ENCODE measurements at places on chromosomes 11 and 22.

DNA sequence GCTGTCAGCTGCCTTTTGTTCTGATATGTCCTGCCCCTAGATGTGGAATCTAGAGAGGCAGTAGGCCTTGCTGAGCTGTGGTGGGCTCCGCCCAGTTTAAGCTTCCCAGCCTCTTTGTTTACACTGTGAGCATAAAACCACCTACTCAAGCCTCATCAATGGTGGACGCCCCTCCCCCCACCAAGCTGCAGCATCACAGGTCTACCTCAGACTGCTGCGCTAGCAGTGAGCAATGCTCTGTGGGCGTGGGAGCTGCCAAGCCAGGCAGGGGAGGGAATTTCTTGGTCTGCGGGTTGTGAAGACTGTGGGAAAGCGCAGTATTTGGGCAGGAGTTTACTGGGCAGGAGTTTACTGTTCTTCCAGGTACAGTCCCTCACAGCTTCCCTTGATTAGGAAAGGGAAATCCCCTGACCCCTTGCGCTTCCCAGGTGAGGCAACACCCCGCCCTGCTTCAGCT is 98.5 kb downstream of the SMCO4 start:
- no peak for DNase-seq

DNA sequence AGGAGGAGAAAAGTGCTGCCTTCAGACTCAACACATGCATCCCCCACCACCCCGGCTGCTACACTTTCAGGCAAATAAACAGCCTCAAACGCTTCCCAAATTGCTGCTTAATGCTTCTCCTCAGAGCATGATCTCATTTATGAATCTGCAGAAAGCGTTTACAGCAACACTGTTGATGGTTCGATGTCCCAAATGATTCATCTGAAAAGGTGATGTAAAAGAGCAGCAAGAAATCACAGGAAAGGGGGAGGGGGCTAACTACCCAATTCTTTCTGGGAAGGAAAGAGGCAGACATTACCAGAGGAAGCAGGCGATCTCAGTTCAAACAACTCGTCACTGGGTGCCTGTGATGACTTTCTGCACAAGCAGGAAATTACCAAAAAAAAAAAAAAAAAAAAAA is 119.6 kb downstream of the TENM4 start:
- DNase-seq, result no peak

- no peak for DNase-seq
Measured at GRCh38 chr11:75380716-75381420, 18.4 kb upstream of the RPS3 start.

- DNase-seq, result no peak
Measured at GRCh38 chr11:134850566-134850965, 438.5 kb upstream of the B3GAT1 start.

DNA sequence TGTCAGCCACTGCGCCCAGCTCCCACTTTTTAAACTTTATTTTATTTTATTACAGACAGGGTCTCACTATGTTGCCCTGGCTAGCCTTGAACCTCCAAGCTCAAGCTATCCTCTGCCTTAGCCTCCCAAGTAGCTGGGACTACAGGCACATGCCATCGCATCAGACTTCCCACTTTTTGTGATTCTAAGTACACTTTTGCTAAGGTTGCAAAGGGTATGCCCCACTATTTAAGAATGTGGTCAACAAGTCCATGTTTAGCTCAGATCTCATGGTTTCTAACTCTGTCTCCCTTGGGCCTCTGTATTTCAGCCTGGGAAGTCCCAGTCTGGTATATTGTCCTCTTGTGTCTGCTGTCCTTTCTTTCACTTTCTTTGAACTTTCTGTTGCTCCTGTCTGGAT is 35.3 kb downstream of the EXPH5 start:
- no peak for DNase-seq

DNA sequence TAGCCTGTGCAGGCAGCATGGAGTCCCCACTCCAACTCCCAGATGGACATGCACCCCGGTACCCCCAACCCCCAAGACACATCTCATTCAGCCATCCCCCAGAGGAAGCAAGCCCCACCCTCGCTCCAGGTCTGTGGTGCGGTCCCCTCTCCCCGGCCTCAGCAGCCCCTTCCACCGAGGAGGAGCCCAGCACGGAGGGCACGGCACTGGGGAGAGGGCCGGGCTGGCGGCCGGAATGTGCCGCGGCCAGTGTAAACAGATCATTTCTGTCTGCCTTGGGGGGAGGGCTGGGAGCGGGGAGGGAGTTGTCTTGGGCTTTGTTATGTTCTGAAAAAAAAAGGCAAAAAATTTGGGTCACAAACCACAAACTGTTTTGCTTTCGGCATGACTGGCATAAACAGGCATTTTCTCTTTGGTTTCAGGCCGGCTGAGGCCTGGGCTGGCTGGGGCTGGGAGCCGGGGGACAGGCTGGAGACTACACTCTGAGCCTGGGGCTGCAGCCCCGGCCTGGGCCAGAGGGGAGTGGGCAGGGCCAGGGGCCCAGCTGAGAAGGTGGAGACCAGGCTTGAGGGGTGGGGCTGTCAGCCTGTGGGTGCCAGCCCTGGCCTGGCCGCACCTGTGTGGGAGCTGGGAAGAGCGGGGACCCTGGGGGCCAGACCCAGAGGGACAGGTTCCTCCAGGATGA is 16.8 kb downstream of the IGF2 start:
- no peak for DNase-seq

DNA sequence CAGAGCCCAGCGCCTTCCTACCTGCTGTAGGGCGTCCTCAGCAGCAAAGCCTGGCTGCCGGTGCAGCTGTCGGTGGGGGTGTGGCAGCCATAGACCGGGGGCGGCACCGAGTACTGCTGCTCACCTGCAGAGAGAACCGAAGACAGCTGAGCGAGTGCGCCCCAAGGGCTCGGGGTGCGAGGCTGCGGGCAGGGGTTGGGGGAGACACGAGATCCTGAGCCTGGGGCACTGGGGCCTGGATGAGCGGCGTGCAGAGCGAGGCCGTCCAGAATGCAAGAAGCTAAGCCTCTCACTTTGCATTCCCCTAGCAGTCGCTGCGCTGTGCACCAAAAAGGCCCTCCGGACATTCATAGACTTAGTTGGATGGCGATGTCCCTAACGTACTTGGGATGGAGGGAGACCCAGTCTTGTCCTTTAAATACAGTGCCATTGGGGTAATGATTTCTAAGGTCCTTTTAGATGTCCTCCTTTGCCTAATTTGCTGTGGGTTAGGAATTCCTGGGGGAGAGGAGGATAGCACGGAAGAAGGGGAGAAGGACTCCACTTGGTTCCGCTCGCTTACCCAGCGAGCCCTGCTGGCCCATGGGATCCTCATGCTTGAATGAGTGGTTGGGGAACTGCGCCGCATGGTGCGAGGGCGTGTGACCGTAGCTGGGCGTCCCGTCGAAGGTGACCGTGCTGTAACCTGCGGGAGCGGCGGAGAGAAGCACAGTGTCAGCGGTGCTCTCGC is 7.2 kb downstream of the WT1 start:
- DNase-seq, result no peak

DNA sequence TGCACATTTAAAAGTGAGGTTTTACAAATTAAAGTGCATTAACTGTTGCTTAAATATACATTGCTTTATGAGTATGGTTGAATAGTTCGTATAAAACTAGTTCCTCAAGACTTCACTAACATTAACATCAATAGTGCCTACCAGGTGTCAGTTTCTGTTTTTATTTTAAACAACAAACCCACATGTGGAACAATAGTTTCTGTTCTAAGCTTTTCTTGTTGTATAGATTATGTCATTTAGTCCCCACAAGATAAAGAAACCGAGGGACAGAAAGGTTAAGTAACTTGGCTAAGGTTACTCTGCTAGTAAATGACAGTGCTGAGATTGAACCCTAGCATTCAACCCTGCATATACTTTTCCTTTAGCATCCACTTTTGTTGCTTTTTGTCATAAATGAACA is 41.4 kb upstream of the ST14 start:
- no peak for DNase-seq

DNA sequence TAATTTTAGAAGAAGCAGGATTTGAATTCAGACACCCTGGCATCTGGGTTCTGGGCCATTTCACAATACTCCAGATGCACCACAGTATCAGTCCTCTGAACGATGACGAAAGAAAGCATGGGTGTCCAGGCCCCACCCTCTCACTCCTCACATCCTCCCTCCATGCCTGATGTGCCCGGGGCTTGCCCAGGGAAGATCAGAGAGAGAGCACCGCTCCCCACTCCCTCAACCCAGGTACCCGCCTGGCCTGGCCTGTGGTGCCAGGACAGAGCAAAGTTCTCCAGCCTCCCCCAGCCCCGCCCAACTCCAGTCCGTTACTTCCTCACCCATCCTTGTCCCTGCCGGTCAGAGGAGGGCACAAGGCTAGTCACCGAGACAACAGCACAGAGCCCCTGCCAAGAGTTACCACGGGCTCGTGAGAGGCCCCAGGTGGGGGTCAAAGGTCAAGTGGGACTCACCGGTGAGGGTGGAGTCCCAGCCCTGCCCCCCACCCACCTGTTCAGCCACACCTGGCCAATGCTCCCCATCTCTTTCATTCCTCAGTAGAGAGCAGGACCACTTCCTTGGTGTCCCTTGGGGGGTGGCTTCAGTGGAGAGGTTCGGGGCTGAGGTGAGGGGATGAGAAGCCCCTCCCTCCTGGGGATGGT is 8.1 kb downstream of the BCL9L start:
- peak; percentile 89 for DNase-seq

GRCh38 chr22:40216041-40216756 is 38.5 kb downstream of the TNRC6B start:
- DNase-seq, result no peak

GRCh38 chr11:43947003-43947500 is 4.6 kb downstream of the C11orf96 start:
- peak; percentile 61 for DNase-seq

DNA sequence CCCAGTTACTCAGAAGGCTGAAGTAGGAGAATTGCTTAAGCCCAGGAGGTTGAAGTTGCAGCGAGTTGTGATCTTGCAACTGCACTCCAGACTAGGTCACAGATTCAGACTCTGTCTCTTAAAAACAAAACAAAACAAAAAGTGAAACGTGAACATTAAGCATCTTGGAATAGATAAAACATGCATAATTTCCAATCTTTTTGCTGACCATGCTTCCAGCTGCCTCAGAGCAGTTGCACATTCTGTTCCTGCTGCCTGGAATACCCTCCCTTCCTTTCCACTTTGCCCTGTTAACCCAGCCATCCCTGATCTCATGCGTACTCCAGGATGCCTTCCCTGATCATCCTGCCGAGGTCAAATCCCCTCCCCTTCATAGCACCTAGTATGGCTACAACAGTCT is 718 bp upstream of the CCDC88B start:
- DNase-seq, result no peak

- DNase-seq, result no peak
Measured at GRCh38 chr22:28183078-28183860, 264.2 kb upstream of the PITPNB start.

DNA sequence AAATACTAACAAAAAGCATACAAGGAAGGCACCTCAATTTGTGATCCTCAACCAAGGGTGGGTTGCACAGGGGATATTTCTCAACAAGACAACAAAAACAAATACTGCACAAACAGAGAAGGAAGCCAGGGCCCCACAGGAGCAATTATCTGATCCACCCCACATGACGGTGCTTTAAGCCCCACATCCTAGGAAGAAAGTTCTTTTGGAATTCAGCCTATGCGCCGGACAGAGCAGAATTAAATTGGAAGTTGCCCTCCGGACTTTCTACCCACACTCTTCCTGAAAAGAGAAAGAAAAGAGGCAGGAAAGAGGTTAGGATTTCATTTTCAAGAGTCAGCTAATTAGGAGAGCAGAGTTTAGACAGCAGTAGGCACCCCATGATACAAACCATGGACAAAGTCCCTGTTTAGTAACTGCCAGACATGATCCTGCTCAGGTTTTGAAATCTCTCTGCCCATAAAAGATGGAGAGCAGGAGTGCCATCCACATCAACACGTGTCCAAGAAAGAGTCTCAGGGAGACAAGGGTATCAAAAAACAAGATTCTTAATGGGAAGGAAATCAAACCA is 40.6 kb downstream of the OSBP start:
- no peak for DNase-seq

DNA sequence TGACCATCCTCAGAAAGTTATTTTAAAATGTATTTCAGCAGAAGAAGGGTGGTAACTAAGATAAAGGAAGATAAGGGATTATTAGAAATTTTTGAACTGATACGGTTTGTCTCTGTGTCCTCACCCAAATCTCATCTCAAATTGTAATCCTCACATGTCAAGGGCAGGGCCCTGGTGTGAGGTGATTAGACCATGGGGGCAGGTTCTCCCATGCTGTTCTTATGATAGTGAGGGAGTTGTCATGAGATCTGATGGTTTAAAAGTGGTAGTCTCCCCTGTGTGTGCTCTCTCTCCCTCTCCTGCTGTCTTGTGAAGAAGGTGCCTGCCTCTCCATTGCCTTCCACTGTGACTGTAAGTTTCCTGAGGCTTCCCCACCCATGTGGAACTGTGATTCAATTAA is 36.1 kb downstream of the CYP2R1 start:
- DNase-seq, result no peak

GRCh38 chr11:18713646-18714442 is 12.1 kb downstream of the IGSF22 start:
- DNase-seq, result no peak

GRCh38 chr22:31826443-31826842 is 72.6 kb downstream of the DEPDC5 start:
- no peak for DNase-seq

DNA sequence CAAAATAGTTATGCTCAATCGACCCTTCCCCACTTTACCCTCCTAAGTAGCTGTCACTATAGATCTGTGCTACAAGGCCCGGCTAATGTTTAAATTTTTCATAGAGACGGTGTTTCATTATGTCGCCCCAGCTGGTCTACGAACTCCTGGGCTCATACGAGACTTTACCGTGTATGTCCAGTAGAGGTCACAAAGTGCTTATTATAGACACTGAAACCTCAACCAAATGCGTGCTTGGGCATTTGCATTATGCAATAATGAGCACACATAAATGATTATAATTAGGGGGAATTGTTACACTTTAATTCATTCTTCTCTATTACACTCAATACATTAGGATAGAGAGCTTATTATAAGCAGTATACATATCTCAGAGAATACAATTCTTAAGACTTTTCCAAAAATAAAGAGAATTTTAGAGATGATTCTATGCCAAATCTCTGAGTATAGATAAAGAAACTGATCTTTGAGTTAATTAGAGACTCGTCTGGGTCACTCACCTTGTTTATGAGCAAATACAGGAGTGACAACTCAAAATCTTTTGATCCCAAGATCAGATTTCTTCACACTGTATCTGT is 12.5 kb upstream of the MRPL16 start:
- DNase-seq, result no peak

GRCh38 chr22:25742918-25743708 is 1.1 kb downstream of the MYO18B start:
- no peak for DNase-seq

- DNase-seq, result no peak
Measured at GRCh38 chr11:16911658-16912057, 102.6 kb downstream of the PLEKHA7 start.

GRCh38 chr11:9616858-9617257 is 43.4 kb downstream of the WEE1 start:
- DNase-seq, result no peak

- no peak for DNase-seq
Measured at GRCh38 chr22:16699326-16699725, 106.7 kb upstream of the CCT8L2 start.

- no peak for DNase-seq
Measured at GRCh38 chr22:45358127-45358526, 48.4 kb downstream of the FAM118A start.

GRCh38 chr11:119614222-119615002 is 114.6 kb downstream of the NECTIN1 start:
- no peak for DNase-seq

All from uterus (tissue), 4 donors.